Right hindlimb (tissue), 1 donor: ENCODE measurements at places on chromosomes 6 and 20.

DNA sequence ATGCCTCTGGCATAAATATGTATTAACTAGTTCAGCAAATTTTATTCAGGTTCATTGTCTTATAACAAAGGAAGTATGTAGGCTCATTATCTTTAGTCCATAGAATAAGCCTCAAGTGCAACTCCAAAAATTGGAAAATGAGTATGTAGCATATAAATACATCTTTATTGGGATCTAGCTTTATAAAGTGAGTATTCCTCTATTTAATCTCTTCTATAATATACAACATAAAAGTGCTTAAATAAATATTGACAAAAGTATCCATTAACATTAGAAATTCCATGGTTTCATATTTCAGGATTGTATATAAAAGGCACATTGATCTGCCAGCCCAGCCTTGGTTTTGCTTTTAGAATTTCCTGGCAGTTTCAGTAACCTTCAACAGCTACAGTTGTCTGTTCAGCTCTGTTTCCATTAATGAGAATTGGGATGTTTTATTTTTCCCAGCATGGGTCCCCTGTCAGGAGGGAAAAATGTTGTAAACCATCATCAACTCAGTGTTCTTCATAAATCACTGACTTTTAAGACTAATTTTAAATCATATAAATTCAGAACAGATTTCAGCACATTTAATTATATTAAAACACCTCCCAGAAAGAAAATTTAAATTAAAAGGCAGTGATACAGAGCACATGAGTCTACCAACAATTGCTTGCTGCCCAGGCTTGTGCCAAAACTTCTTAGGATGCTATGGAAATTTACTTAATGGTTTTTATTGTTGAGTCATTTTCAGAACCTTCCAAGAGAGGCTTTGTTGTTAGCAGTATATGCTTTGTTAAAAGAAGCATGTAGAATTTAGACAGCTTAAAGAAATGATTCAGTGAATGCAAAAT, 119.7 kb downstream of the ADGRG6 start:
- DNase-seq = no peak

- DNase-seq = no peak
These were observed 247.1 kb downstream of the HIVEP2 start for GRCh38 chr6:142697922-142698321.

DNA sequence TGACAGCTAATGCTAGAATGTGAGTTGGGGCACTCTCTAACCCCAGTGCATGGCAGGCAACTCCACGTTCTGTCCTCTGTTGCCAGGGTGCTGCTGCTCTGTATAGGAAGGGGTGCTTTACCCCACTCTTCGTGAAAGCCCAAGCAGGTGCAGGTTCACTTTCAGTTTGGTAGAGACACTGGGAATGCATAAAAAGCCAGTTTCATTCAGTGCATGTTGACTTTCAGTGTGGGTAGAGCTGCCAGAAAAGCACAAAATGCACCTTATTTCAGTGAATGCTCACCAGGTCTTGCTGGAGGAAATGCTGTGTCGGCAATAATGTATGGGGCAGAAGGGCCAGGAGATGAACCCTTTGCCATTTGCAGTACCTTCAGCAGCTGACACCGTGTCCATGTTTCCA, 62.1 kb upstream of the ADGRB3 start:
- DNase-seq = no peak

DNA sequence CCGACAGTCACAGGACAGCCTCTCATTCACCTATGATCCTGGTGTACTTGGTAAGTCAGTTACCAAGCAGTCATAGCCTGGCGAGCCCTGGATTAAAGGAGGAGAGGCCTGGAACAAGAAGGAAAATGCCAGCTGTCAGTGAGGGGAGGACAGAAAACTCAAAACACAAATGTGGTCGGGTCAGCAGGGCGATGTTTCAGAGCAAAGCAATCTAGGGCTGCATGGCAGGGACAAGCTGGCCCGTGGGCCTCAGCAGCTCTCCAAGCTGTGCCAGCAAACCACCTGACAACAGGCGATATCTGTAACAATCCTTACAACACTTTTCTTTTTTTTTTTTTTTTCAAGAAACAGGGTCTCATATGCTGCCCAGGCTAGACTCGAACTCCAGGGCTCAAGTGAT, 40.3 kb downstream of the MGME1 start:
- DNase-seq = no peak

GRCh38 chr6:26053992-26054780, 33.0 kb upstream of the HFE start:
- DNase-seq = no peak

- DNase-seq = no peak
These were observed 69.3 kb downstream of the IBTK start for GRCh38 chr6:82178077-82178758.

DNA sequence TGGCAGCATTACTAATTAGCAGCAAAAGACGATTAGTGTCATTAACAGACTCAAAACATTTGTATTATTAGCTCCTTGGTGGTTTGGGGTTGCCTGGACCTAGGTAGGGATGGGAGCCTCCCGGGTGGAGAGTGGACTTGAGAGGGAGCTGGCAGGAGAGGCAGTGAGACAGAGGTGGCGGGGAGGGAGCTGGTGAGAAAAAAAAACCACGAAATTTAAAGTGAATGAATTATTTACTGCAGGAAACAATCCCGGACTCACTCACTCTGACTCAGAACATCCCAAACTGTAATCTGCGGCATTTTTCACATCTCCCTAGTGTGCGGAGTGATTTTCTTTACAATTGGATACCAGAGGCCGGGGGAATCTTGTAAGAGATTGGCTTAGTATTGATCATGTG, 14.3 kb upstream of the CDH22 start:
- DNase-seq = no peak

- DNase-seq = no peak
These were observed 286.7 kb upstream of the SPTLC3 start for GRCh38 chr20:12722091-12722490.

- DNase-seq = no peak
These were observed 14.5 kb upstream of the KCNK5 start for GRCh38 chr6:39243809-39244208.

GRCh38 chr6:28737750-28738395, 185.9 kb downstream of the TRIM27 start:
- DNase-seq = no peak

GRCh38 chr6:11198663-11199603, 33.5 kb downstream of the NEDD9 start:
- DNase-seq = no peak

DNA sequence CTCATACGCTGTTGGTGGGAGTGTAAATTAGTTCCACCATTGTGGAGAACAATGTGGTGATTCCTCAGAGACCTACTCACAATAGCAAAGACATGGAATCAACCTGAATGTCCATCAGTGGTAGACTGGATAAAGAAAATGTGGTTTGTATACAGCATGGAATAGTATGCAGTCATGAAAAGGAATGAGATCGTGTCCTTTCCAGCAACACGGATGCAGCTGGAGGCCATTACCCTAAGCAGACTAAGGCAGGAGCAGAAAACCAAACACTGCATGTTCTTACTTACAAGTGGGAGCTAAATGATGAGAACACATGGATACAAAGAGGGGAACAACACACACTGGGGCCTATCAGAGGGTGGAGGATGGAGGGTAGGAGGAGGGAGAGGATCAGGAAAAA, 54.6 kb downstream of the SYNJ2 start:
- DNase-seq = no peak

- no peak for DNase-seq
These were observed 185.0 kb upstream of the BMP2 start for GRCh38 chr20:6582449-6582848.
